Stimulated activated CD8-positive, alpha-beta memory T cell treated with anti-CD3 and anti-CD28 coated beads, Interleukin-4, amount 100 ng/mL, for 48 hours (primary cell): ENCODE measurements at places on chromosomes 6 and 20.

GRCh38 chr6:145733207-145733606 lies 2.1 kb downstream of the EPM2A start:
- DNase-seq, result no peak

- DNase-seq, result no peak
Measured at GRCh38 chr6:85026021-85026420, 261.6 kb upstream of the TBX18 start.

- no peak for DNase-seq
Measured at GRCh38 chr6:168113226-168113625, 34.2 kb upstream of the FRMD1 start.

GRCh38 chr20:3706774-3707507 lies 5.5 kb downstream of the SIGLEC1 start:
- no peak for DNase-seq

DNA sequence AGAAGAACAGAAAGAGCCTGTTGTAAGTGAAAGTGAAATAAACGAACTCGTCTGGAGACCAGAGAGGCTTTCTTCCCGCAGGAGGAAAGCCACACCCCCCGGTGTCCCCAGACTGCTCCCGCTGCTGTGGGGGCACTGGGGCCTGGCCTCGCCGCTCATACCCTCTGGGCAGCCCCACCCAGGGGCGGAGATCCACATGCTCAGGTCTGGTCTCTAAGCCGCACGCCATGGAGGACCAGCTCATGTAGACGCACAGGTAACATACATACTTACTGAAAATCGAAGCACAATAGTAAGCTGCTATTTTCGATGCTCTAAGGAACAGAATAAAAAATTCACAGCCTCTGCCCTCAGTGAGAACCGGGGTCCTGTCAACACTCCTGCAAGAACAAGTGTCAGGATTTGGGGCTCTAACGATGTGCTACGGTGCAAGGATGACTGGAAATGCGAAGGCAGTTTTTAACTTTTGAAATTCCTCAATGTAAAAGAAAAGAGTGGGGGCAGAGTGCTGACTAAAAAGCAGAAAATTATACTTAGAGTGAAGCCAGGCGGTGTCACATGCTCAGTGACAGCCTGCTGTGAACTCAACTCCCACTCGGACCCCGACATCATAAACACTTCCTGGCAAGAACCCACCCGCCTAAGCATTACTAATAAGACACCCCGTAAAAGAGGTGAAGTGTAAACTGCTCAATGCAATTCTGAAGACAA lies 110.5 kb downstream of the IRF4 start:
- DNase-seq, result peak; percentile 80

GRCh38 chr6:130794010-130794697 lies 33.1 kb upstream of the SMLR1 start:
- DNase-seq, result no peak

DNA sequence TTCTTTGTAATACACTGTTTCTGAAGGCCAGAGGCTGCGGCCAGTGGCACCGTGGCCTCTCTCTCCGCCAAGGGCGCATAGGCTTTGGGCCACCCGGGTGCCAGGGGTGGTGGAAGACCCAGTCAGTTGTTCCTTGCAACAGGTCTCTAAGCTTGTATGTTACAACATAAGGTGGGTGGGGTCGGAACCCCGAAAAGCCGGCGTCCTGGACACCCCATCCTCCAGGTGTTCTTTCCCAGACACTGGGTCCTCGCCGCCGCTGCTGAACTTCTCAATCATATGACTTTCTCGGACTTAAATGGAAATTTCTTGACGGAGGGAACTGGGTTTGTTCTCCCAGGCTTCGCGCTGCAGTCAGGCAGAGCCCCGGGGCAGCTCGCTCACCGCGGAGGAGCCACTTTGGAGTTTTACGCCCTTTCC lies 983 bp upstream of the KCNQ5 start:
- DNase-seq, result peak; percentile 43

DNA sequence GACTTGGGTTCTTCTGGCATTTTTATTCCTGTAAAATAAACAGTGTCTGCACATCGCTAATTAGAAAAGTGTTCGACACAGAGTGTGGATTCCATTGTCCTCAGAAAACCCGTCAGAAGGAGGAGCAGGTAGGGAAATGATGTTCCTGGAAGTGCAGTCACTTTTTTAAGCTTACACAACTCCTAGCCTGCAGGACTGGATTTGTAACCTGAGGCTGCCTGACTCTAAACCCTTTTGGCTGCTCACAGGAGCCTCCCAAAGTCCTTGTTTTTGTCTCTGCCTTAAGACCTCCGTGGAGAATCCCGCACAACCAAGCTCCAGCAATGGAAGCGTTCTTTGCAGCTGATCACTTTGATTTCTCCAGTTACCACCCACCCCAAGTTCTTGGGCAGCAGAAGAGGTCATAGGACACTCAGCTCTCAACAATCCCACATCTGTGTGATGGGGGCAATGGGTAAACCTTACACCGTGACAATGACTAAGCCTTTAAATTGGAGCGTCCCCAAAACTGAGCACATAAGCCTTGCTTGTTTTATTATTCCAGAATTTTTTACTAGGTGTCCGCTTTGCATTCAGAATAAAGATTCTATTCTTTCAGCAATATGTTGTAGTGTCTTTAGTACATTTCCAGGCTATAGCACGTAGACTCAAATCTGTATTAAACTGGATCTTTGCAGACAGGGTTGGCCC lies 227.9 kb downstream of the TBXT start:
- DNase-seq, result no peak

- DNase-seq, result no peak
Measured at GRCh38 chr20:51631953-51632352, 89.4 kb upstream of the NFATC2 start.

DNA sequence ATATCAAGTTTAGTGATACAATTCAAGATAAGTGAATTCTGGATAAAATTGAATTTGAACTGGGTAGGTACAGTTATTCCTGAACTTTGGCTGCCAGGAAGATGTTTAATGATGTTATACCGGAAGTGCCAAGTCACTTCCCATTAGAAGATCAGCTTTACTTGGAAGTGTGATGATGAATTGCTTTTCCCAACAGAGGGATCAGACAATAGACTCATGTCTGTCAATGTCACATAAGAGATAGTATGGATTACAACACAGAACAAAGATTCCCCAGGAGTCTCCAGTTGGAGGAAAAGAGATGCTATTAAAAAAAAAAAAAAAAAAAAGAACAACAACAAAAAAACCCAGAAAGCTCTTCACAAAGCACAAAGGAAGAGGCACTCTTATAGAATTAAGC lies 497.9 kb upstream of the EPHA7 start:
- no peak for DNase-seq

- DNase-seq, result no peak
Measured at GRCh38 chr6:169145991-169146501, 107.6 kb downstream of the THBS2 start.

DNA sequence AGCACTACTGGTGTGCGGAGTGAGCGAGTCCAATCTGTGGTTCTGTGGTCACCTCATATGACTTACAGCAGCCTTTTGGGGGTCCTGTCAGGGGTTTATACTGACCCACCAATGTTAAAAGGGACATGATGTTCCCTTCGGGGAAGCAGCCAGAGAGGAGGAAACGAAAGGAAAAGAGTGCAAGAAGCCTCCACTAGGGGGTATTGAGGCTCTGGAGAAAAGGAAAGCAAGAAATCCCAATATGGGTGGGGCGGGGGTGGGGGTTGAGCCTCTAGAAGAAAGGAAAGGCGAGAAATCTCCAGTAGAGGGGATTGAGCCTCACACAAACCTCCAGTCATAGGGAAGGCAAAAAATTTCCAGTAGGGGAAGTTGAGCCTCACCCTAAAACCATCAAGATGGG lies 249.3 kb upstream of the ECI2 start:
- DNase-seq, result no peak

DNA sequence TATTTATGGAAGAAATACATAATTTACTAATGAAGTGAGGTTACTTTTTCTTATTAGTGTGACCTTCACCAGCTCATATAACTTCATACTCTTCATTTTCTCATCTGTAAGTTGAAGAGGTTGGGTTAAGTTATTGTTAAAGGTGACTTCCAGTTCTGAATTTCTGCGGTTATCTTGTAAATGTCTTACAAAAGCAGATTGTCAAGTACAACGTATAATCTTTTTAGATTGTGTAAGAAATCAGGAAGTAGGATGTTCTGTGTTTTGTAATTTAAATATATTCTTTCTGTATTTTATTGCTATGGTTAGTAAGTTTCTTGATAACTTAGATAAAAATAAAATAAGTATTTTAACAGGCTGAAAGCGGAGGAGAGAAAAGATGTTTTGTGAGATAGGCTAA lies 12.0 kb downstream of the WTAP start:
- no peak for DNase-seq

GRCh38 chr20:56875052-56875659 lies 246.1 kb downstream of the TFAP2C start:
- DNase-seq, result no peak

DNA sequence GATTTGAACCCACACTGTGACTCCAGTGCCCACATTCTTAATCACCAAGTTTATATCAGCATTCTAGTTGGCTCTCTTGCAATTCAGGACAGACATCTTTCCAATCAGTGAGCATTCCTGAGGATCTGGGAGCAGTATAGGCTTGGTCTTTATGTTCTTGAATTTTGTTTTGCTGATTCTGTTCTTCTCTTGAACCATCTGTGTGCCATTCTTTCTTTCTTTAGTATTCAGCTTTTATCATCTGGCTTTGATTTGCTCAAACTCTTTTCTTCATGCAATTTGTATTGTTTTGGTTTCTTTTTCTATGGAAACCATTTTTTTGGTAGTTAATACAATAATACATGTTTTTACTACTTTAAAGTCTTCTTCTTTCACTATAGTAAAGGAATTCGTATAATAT lies 162.4 kb downstream of the CD109 start:
- no peak for DNase-seq

DNA sequence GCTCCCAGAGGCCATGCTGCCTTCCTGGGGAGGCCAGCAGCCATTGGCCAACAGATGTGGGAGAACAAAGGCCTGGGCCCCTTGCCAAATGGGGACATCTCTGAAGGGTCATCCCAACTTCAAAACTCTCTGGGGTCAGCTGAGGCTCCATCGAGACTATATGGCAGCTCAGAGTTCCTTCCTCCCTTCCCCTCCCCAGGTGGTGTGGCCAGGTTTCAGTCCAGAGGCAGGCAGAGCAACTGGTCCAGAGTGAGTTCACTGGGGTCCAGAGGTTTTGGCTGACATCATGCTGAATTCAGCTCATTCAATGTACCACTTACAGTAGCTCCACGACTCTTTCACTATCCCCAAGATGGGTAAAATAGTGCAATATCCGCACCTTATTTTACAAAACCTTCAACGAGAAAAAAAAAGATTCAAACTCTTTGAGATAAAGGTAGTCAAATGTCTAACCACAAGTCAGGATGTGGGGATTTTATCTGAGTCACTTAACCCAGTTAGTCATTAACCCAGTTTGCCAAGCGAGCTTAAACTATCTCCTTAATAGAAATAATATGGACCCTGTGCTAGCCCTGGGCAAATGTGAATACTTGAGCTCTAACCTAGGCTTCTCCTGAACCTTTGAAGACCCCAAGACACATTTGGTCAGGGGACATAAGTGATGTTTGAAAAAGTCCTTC lies 108.4 kb upstream of the PLEKHG1 start:
- no peak for DNase-seq

GRCh38 chr6:17389274-17389847 lies 4.0 kb upstream of the CAP2 start:
- DNase-seq, result no peak

DNA sequence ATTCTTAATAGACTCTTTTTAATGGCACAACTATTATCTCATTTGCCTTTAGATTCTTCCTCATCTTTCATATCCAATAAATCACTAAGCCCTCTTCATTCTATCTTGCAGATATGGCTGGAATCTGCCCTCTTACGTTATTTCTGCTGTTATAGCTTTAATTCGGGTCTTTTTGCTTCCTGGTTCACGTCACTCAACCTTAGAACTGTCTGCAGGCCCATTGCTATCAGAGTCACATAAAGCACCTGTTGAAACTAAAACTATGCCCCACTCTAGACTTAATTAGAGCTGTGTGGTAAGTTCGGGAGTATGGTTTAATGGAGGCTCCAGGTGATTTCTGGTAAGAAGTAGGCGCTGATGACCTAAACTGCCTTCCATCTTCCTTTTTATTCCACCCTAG lies 988 bp downstream of the QRSL1 start:
- no peak for DNase-seq

GRCh38 chr6:152587473-152587872 lies 49.7 kb downstream of the SYNE1 start:
- DNase-seq, result no peak

DNA sequence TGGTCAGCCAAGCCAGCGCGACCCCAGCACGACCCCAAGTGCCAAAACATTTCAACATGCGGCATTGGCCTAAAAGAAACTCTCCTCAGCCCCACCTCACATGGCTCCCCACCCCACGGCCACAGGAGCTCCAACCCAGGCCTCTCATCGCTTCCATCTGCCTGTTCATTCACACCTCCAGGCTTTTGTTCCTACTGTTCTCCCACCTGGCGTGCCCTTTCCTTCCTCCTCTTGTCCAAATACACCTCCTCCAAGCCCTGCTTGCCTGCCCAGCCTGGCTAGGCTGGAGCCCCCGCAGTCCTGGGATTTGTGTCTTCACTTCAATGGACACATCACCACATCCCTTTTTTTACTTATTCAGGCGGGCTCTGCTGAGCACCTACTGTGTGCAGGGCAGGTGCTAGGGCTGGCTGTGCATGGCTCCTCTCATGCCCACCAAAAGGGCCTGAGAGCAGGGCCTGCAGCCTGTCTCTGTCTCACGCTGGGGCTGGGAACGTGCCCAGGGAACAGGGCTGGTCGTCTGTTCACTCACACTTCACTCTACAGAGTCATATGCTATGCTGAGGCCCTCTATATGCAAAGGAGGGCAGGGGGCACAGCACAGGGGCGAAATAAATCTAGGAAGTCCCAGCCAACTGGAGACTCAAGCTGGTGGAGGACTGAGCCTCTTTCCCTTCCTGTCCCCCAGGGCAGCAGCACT lies 61.1 kb downstream of the GRM4 start:
- no peak for DNase-seq

GRCh38 chr6:161082215-161082614 lies 90.6 kb downstream of the MAP3K4 start:
- DNase-seq, result no peak

- DNase-seq, result no peak
Measured at GRCh38 chr6:151773382-151773781, 34.1 kb upstream of the ESR1 start.

DNA sequence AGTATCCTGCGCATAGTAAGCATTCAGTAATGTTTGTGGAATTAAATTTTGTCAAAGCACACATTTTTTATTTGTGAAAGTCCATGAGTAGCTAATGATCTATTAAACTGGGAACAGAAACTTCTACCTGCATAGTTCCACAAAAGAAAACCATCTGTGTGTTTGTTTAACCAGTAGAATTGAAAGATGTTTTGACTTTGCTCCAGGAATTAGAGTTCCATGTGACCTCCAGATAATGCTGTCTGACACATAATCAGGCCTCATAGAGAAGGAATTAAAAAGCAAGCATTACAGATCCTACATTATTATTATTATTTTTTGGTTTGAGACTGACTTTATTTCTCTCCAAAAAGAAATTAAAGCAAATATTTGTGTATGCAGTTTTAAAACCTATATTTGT lies 126.5 kb downstream of the PACRG start:
- no peak for DNase-seq
